ENCODE measurements at places on chromosomes 16 and 17.

DNA sequence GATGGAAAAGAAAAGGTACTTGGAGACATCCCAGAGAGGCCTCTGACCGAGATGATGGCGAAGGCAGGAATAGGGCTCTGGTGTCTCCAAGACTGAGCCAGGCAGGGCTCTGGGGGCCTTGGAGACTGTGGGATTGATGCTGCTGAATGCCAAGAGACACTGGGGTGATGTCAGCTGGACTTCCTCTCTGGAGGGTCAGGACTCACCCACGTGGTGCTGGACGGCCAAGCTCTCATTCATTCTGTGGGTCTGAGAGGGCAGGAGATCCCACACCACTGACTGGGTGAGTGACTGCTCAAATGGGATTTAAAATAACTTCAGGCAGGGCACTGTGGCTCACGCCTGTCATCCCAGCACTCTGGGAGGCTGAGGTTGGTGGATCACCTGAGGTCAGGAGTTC lies 64.8 kb downstream of the NT5M start:
- DNase-seq: no peak
- H3K36me3 ChIP-seq: no peaks in the 10 kb centered on the region
- no peak overlapping the region for H3K27ac ChIP-seq
- H3K27me3 ChIP-seq: no peaks in the 10 kb centered on the region
- no peaks in the 10 kb centered on the region for H3K4me1 ChIP-seq

- no peak for DNase-seq
- no peaks in the 10 kb centered on the region for H3K4me1 ChIP-seq
- H3K4me3 ChIP-seq: no peak overlapping the region
- H3K36me3 ChIP-seq: no peaks in the 10 kb centered on the region
- no peaks in the 10 kb centered on the region for H3K27me3 ChIP-seq
Observed at GRCh38 chr17:17416007-17416399, 60.8 kb upstream of the MED9 start.

DNA sequence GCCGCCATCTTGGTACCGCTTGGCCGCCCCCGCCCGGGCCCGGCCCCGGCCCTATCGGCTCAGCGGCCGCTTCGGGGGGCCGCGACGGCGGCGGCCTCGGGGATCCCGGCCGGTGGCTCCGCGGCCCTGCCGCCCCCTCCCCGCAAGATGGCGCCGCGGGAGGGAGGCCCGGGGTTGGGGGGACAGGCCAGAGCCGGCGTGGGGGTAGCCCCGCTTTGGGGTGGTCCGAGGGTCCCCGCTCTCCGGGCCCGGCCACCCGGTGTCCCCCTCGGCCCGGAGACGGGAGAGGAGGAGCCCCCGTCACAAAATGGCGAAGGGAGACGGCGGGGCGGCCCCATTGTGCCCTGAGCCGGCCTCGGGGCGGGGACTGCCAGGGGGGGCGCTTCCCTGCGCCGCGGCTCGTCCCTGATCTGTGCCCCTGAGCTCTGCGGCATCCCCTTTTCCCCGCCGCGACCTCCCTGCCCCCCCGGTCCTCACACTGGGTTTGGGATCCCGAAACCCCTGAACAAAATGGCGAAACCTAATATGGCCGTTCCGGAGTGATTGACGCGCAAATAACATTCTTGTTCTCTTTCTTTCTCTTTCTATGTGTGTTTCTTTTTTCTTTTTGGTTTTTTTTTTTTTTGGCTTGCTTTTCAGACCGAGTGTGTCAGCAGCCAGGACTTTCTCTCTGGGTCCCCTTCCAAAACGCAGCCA lies 986 bp downstream of the HAPSTR1 start:
- H3K27me3 ChIP-seq: no peaks in the 10 kb centered on the region
- DNase-seq: peak; percentile 75
- peak overlapping the region; percentile 91 for H3K27ac ChIP-seq
- H3K36me3 ChIP-seq: peaks cover 3% of the 10 kb centered on the region
- H3K4me3 ChIP-seq: peak overlapping the region; percentile 97

- H3K4me3 ChIP-seq: no peak overlapping the region
- no peaks in the 10 kb centered on the region for H3K27me3 ChIP-seq
- no peak overlapping the region for H3K27ac ChIP-seq
- H3K4me1 ChIP-seq: no peaks in the 10 kb centered on the region
- peak; percentile 11 for DNase-seq
Observed at GRCh38 chr17:83175822-83176622, 96.6 kb downstream of the METRNL start.

DNA sequence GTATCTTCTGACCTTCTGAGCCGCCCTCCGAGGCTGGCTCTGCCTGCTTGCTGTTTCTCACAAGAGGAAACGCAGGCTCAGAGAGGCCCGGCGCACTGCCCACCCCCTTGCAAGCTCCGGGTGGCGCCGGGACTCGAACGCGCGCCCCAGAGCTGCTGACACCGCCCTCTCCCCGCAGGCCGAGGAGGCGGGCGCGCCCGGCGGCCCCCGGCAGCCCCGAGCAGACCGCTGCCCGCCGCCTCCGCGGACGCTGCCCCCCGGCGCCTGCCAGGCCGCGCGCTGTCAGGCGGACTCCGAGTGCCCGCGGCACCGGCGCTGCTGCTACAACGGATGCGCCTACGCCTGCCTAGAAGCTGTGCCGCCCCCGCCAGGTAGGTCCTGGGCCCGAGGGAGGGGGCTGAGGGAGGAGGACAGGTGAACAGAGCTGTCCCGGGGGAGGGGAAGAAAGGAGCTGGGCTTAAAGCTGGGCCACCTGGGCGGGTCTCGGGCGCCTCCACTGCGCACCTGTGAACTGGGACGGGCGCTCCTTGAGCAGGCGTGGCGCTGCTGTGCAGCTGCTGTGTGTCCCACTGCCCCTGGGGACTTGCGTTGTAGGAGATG lies 18.2 kb downstream of the WFDC1 start:
- DNase-seq: peak; percentile 81
- no peaks in the 10 kb centered on the region for H3K36me3 ChIP-seq
- H3K27ac ChIP-seq: no peak overlapping the region
- H3K27me3 ChIP-seq: no peaks in the 10 kb centered on the region

DNA sequence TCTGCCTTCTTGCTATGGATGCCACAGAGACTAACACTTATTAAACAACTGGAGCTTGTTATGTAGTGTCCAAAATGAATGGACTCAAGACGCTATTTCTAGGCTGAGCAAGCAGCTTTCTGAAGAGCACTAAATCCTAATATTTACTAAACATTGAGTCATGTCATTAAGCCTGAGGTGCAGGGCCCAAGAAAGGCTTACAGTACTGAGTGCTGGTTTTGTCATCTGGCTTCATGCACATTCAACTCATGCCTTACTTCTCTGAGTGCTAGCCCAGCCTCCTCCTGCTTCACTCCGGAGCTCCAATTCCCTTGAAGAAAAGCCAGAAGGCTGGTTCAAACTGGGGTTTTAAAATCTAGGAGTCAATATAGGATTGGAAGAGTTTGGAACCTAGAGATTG lies 363.3 kb upstream of the CDH5 start:
- H3K27ac ChIP-seq: no peak overlapping the region
- H3K36me3 ChIP-seq: no peaks in the 10 kb centered on the region
- no peak overlapping the region for H3K4me3 ChIP-seq
- no peaks in the 10 kb centered on the region for H3K27me3 ChIP-seq
- H3K4me1 ChIP-seq: no peaks in the 10 kb centered on the region

- peaks cover 3% of the 10 kb centered on the region for H3K4me1 ChIP-seq
- no peaks in the 10 kb centered on the region for H3K36me3 ChIP-seq
- no peaks in the 10 kb centered on the region for H3K27me3 ChIP-seq
Observed at GRCh38 chr17:64016231-64016784, 4.1 kb downstream of the ICAM2 start.

GRCh38 chr16:67773099-67773498 lies 33.3 kb downstream of the RANBP10 start:
- no peak for DNase-seq
- no peak overlapping the region for H3K4me3 ChIP-seq
- H3K27ac ChIP-seq: no peak overlapping the region
- no peaks in the 10 kb centered on the region for H3K36me3 ChIP-seq
- H3K4me1 ChIP-seq: no peaks in the 10 kb centered on the region

DNA sequence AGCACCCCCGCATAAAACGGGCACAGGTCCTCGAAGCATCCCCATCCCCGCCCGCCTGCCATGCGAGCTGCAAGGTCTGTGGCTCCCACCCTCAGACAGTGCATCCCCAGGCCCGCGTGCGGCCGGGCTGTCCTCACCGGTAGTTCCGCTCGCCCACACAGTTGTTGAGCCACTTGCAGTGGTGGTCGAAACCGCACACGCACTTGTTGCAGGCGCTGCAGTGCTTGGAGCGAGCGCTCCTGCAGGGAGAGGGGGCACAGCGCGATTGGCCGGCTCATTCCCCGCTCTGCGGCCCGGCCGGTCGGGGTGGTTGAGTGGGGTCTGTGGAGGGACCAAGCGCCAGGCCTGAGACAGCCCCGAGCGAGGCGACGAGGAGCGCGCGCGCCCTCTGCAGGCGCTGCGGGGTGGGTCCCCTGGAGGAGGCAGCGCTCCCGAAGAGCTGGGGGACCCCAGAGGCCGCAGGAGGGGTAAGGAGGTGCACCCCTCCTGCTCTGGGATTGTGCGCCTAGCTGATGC lies 6.0 kb upstream of the TPPP3 start:
- H3K27ac ChIP-seq: no peak overlapping the region
- H3K4me3 ChIP-seq: no peak overlapping the region
- peaks cover 21% of the 10 kb centered on the region for H3K4me1 ChIP-seq
- H3K36me3 ChIP-seq: no peaks in the 10 kb centered on the region

DNA sequence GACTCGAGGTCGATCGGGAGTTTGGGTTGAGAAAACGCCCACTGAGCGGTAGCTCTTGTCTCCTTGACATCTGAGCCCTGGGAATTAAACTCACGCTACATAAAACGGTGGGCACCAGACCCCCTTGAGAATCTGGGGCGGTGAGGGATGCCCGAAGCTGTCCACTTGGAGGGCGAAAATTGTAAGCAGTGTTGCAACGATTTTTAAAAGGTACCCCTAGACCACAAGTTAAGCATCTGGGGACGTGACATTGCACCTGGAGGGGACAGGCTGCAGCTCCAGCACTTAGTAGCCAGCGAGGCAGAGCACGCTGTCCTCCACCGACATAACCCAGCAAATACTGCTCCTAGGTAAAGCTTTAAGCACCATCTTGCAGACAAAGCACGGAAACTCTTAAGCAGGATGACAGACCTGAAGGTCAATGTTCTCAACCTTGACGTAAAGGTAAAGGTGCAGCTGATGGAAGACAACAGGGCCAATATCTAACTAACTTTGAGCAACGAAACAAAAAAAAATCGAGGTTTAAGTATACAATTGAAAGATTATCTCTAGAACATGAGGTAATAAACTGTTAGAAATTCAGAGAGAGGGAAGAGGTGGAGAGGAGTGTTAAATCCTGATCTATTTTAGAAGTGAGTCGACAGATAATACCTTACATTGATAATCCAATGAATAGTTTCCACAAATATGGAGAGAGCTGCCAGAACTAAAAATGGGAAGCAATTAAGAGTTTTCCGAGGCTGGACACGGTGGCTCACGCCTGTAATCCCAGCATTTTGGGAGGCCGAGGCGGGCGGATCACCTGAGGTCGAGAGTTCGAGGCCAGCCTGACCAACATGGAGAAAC lies 921 bp upstream of the CDR2 start:
- no peaks in the 10 kb centered on the region for H3K36me3 ChIP-seq
- no peak for DNase-seq
- H3K4me3 ChIP-seq: peak overlapping the region; percentile 86

DNA sequence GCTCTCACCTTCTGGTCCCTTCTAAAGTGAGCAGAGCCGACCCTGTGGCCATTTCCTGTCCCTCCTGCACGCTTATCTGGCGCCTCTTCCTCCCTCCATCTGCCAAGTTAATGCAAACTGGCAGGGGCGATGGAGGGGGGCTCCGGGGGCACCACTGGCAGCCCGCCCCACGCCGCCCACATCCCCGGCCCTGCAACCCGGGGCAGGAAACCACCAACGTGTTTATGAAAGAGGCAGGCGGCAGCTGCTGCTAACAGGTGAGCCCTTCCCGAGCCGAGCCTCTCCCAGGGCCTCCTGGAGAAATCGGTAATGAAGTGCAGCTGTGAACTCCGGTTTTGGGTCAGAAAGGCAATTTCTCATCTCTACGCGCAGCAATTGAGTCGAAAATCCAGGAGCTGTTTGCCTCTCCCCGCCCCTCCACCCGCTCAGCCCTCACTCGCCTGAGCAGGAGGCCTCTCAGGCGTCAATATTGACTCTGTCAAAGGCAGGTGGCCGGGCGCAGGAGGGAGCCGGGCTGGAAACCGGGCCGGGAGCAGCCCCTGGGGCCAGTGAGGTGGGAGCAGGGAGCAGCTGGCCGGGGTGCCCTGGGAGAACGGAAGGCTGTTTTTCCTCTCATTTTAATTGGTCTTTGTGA lies 164.4 kb upstream of the GSE1 start:
- H3K27me3 ChIP-seq: no peaks in the 10 kb centered on the region
- no peaks in the 10 kb centered on the region for H3K36me3 ChIP-seq
- H3K4me1 ChIP-seq: peaks cover 20% of the 10 kb centered on the region
- H3K4me3 ChIP-seq: no peak overlapping the region
- no peak overlapping the region for H3K27ac ChIP-seq

- peak; percentile 95 for DNase-seq
- no peak overlapping the region for H3K4me3 ChIP-seq
- no peaks in the 10 kb centered on the region for H3K4me1 ChIP-seq
Observed at GRCh38 chr16:711548-712320, 3.2 kb upstream of the METRN start.

- no peak overlapping the region for H3K27ac ChIP-seq
- no peak overlapping the region for H3K4me3 ChIP-seq
- peak; percentile 66 for DNase-seq
Observed at GRCh38 chr17:28306954-28307401, 12.0 kb upstream of the TMEM97 start.

DNA sequence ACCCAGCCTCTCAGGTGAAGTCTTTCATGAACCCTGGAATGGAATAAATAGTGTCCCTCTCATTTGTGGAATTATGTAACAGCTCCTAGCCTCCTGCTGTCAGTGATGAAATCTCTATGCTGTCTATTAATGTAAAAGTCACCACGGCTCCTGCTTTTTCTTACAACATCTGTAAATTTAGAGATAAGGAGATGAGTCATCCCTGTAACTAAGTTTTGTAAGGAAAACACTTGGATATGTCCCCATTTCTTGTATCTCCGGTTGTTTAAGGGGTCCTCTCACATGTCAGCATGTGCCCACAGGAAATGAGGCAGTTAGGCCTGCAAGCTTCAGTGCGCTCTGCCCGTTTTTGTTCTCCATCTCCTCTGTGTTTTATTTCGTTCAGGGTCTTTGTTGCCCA lies 2.8 kb upstream of the NAT9 start:
- H3K4me3 ChIP-seq: no peak overlapping the region
- no peaks in the 10 kb centered on the region for H3K4me1 ChIP-seq
- peaks cover 9% of the 10 kb centered on the region for H3K36me3 ChIP-seq

DNA sequence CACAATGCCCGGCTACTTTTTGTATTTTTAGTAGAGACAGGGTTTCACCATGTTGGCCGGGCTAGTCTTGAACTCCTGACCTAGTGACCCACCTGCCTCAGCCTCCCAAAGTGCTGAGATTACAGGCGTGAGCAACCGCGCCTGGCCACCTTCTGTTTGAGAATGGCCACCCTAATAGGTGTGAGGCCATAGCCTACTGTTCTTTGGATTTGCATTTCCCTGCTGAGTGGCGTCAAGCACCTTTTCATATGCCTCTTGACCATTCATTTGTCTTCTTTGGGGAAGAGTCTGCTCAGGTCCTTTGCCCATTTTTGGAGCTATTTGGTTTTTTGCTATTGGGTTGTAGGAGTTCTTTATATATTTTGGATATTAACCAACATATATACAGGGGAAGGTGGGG lies 276.7 kb downstream of the PARN start:
- peaks cover 7% of the 10 kb centered on the region for H3K4me1 ChIP-seq
- no peak overlapping the region for H3K27ac ChIP-seq
- no peak overlapping the region for H3K4me3 ChIP-seq
- no peaks in the 10 kb centered on the region for H3K27me3 ChIP-seq
- no peaks in the 10 kb centered on the region for H3K36me3 ChIP-seq

Data from H1 (cell line).